ENCODE measurements at places on chromosomes 6 and 20. TPM values are rescaled to one million over a fixed set of nuclear protein-coding genes. Genes with fewer than 3 reads are reported as not detected.

The TCF21 gene
- 0.30 TPM for total RNA-seq

The TSPO2 gene
- not detected for total RNA-seq

The TRDN gene
- total RNA-seq = not detected

The C20orf144 gene
- total RNA-seq = not detected

The RBM24 gene
- 9.8 TPM for total RNA-seq

The RIN2 gene
- total RNA-seq = 91.5 TPM

The FUT9 gene
- not detected for total RNA-seq

The SLC29A1 gene
- total RNA-seq = 65.1 TPM

The C6orf58 gene
- not detected for total RNA-seq

The ISM1 gene
- total RNA-seq = 47.3 TPM

The STX7 gene
- total RNA-seq = 92.0 TPM

The BFSP1 gene
- 0.39 TPM for total RNA-seq

DNA sequence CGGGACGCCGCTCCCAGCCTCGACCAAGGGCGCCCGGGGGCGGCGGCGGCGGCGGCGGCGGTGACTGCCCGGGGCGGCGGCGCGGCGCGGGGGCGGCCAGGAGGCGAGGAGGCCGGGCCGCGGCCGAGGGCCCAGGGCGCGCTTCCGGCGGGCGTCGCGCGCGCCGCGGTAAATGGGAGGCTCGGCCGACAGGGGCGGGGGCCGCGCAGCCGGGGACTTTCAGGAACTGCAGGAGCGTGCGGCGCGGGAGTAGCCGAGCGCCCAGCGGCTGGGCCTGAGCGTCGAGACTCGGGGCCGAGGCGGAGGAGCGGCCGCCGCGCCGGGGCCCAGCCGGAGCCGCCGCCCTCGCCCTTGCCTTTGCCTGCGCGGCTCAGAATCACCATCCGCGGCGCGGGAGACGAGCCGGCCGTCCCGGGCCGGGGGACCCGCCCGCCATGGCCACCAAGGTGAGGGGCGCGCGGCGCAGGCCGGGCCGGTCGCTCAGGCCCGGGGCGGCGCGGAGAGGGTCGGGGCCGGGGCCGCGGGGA is at the start of gene SNX9:
TSS of gene SNX9 (plus strand) at position 246 of the 527 bp plus-strand sequence. CDS start at position 435, 189 bp downstream.
- DNase-seq = peak; percentile 51

- DNase-seq = no peak
Measured at GRCh38 chr6:162200041-162200440, 527.5 kb downstream of the PRKN start.

DNA sequence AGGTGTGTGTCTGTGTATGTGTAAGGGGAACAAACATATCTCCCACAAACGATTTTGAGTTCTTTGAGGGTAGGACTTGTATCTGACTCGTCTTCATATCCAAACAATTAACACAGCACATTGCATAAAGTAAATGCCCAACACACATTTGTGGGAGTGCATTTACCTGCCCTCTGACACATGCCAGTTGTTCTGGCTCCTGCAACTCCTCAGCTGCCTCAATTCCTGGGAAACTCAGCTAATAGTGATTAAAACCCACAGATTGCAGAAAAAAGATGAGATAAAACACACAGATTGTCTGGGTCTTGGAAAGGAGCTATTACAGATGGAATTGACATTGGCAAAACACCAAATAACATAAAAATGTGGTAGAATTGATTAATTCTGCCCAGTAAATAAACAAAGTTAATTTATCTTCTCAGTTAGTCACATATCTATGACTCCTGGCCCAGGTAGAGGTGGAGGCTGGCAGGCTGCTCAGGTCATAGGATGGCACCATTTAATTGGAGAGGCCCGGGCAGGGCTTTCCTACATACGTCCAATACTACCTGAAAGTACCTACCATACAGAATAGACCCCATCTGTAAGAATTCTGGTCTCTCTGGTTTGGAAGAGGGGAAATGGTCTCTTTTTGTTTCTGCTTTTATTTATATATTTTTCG is 71.5 kb upstream of the IFNGR1 start:
- no peak for DNase-seq

DNA sequence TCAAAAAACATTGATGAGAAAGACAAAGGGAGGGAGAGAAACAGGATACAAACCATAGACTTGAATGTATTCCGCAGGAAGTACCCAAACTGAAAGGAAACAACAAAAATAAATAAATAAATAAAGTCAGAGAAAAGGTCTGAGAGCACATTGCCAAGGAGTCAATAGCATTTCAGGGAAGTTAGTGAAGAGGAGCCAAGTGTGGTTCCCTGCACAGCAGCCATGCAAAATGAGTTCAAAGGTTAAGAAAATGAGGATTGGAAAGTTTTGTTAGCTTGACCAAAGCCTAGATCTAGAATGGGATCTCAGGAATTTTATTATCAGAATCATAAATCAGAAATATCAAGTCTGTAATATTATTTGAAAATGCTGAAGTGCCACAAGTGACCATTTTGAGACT is 700.0 kb downstream of the MAFB start:
- no peak for DNase-seq

DNA sequence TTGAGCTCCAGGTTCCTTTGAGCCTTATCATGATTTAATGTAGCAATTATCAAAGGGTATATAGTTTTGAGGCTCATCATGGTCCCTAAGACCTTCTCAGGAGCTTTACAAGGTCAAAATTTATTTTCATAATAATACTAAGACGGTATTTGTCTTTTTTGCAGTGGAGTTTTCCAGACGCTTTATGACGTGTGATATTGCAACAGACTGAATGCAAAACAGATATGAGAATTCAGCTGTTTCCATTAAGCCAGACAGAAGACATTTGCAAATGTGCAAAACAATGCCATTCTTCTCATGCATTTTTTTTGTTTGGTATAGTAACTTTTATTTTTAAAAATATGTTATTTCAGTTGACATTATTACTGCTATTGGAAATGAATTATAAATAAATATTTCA is 24.7 kb upstream of the CNKSR3 start:
- no peak for DNase-seq

GRCh38 chr6:38021029-38021428 is 201.5 kb downstream of the ZFAND3 start:
- DNase-seq = no peak

GRCh38 chr6:150026976-150027805 is 1.9 kb upstream of the RAET1L start:
- DNase-seq = no peak

DNA sequence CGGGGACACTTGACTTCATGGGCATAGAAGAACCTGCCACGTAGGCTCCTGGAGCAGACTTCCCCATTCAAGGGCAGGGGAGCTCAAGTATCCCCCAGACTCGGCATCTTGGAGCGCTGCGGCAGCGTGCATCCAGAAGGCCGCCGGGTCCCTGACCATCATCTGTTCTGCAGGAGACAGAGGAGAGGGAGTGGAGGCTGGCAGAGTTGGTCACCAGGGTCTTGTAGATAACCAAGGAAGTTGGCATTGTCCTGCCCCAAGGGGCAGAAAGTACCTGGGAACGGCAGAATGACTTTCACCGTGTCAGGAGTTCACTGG is 82.8 kb downstream of the TCP11 start:
- DNase-seq = no peak

GRCh38 chr20:61956396-61957342 is 109.0 kb downstream of the TAF4 start:
- DNase-seq = no peak

- no peak for DNase-seq
Measured at GRCh38 chr6:10184371-10185227, 230.3 kb downstream of the TFAP2A start.

- no peak for DNase-seq
Measured at GRCh38 chr6:25266456-25267100, 12.6 kb upstream of the CARMIL1 start.

GRCh38 chr6:34514593-34515472 is 41.3 kb downstream of the SPDEF start:
- no peak for DNase-seq

- no peak for DNase-seq
Measured at GRCh38 chr20:25707695-25708094, 11.0 kb upstream of the ZNF337 start.

DNA sequence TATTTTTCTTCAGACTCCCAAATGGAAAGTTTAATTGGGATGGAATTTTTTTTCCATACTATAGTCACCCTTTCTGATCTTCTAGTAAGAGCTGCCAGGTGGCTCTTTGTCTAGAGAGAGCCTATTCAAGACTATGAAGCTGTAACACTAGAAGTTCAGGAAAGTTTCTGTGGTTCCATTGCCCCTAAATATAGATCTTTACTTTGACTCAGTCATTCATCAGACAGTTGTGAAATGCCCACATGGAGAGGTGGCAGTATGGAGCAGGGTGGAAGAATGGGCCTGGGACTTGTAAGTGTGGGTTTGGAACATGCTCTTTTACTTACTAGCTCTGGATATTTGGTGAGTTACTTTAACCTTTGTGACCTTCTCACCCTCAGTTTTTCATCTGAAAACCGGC is 87.8 kb downstream of the CTNNBL1 start:
- no peak for DNase-seq

DNA sequence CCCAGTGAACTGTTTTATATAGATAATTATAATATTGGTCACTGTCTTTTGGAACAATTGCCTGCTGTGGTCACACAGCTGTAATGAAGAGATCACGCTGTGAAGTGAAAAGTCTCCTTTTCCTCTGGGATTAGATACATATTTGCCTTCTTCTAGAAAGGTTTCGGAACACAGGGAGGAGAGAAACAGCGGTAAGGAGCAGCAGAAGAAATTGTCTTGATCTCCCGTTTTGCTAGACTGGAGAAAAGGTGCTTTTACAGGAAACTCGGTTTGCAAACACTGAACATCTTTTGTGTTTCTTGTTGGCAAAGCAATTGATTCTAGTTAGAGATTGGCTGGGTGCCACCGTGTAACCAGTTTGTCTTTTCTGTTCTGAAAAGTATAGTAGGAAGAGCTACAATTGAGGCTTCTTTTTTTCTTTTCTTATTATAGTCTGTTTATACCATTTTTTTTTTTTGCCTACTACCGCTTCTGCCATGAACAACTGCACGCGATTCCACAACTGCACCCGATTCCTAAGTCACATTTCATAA is 404.1 kb upstream of the ID4 start:
- no peak for DNase-seq

- DNase-seq = peak; percentile 66
Measured at GRCh38 chr6:4358414-4359107, 223.2 kb upstream of the ECI2 start.

DNA sequence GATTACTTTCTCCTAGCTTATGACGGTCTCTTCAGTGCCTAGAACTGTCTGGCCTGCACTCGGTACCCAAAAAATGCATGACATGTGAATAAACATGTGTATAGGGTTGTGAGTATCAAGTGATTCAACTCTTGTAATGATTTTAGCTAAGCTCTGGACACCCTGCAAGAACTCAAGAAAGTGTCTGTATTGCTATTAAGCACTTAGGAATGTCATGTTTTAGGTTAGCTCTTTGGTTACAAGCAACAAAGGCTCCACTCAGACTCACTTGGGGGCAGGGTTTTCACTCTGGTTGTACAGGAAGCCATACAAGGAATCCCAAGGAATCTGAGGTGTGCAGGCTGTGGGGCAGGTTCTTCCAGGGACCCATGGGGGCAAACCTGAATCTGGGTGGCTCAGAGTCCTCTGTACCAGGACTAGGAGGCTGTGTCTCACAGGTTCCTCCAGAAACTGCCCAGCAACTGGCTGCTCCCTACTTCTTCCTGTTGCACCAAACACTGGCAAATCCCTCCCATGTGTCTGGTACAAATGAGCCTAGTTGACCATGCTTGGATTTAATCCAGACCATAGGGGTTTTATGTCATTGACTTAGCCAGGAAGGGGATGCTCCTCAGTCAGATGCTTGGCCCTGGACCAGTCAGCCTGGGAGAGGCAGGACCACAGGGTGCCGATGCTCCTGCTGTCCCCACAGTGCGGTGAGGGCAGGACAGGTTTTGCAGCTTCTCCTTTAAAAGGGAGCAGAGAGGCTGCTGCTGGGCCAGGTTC is 77.9 kb upstream of the CDH4 start:
- no peak for DNase-seq

GRCh38 chr20:47007826-47008655 is 113.4 kb downstream of the EYA2 start:
- DNase-seq = no peak

- DNase-seq = no peak
Measured at GRCh38 chr6:44656691-44657090, 269.2 kb downstream of the CDC5L start.

- DNase-seq = no peak
Measured at GRCh38 chr6:8551386-8551785, 116.0 kb upstream of the SLC35B3 start.

GRCh38 chr20:58403272-58403671 is 14.2 kb downstream of the VAPB start:
- DNase-seq = no peak

- DNase-seq = no peak
Measured at GRCh38 chr6:158972241-158973233, 27.5 kb downstream of the RSPH3 start.

- no peak for DNase-seq
Measured at GRCh38 chr6:159082039-159082815, 37.4 kb upstream of the TAGAP start.

GRCh38 chr6:15698471-15698870 is 35.6 kb upstream of the DTNBP1 start:
- DNase-seq = no peak

DNA sequence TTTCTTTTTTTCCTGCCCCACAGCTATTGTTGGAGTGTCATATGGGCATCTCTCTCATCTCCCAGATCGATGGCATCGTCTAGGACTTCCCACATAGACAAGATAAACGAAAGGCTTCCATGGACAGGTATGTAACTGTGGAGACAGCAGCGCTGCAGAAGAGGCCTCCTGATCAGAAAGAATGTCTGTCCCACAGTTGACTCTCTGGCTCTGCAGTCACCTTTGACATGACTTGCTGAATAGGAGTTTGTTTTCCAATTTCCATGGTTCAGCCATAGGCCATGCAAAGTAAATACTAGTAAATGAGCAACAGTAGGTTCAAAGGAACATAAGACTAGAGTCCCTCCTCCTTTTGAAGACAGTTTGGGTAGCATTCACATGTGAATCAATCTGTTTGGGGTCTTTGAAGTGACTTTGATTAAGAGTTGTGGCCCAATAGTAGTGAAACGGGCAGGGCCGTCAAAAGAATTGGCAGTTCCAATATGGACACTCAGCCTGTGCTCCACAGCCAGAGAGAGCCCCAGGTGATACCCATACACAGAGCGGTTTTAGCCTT is 134.7 kb upstream of the IFNGR1 start:
- DNase-seq = no peak

GRCh38 chr6:33558801-33559200 is 21.3 kb downstream of the BAK1 start:
- DNase-seq = no peak

DNA sequence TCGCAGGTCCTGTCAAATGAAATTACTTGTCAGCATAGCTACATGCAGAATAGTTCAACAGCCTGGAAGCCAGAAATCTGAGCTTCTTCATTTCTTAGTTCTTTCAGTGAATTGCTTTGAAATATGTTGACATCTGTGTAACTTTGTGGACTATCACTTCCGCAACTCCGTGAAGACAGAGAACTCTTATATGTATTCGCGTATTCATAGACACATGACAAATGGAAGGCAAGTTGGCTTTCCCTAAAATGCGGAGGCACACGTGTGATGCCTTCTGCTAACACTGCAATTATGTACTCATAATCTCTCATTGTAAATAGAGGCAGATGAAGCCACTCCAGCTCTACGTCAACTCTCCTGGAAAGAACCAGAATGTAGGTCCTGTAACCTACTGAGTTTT is 701.5 kb downstream of the PRKN start:
- no peak for DNase-seq
